Activated effector memory CD4-positive, alpha-beta T cell treated with anti-CD3 and anti-CD28 coated beads, Interleukin-2, amount 50 U/mL, for 16 hours (primary cell): ENCODE measurements at places on chromosomes 3 and 15.

DNA sequence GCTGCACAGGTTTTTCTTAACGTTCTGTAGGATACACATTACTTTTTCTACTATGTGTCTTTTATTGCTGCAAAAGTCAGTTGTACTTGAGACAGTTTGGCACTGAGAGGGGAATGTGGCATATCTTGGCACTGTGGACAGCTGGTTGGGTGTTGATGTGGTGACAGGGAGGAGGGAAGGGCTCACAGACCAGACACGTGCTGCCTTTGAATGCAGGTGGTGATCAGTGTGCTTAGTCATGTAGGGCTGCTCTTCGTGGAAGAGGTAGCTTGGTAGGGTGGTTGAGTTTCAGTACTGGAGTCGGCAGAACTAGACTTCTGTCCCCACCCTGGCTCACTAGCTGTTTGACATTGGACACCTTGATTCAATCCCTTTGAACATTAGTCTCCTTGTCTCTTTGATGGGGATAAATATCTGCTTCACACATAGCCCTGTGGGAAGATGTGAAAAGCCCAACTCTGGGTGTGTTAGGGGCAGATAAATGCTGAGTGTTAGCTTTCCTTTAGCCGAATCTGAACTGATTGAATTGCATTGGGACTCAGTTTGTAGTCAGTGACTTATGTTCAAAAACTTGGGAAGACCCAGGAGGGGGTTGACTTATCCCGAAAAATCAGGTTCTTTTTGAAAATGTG lies 108.4 kb downstream of the PTPRG start:
- DNase-seq: no peak

DNA sequence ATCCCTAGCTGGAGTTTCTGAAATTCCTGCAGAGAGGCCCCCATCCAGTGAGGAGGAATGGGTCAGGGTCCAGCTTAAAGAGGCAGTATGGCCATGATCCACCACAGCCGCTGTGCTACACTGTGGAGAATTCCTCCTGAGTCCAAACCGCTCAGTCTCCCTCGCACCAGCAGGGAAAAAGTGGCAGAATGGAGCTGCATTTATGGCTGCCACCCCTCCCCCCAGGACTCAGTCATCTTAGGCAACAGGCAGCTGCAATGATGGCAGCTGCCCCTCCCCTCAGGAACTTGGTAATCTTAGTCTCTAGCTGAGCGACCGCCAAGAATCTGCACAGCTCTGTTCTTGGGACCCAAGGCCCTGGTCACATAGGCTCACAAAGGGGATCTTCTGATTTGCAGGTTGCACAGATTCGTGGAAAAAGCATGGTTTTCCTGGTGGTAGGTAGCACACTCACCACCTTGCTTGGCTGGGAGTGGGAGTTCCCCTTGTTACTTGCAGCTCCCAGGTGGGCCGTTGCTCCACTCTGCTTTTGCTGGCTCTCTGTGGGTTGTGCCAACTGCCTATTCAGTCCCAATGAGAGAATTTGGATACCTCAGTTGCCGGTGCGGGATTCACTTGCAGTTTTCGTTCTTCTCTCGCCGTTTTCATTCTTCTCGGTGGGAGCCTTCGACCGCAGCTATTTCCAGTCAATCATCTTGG lies 204.1 kb downstream of the STXBP5L start:
- DNase-seq: no peak

- DNase-seq: no peak
These were observed 168.1 kb downstream of the XXYLT1 start for GRCh38 chr3:195102609-195103467.

DNA sequence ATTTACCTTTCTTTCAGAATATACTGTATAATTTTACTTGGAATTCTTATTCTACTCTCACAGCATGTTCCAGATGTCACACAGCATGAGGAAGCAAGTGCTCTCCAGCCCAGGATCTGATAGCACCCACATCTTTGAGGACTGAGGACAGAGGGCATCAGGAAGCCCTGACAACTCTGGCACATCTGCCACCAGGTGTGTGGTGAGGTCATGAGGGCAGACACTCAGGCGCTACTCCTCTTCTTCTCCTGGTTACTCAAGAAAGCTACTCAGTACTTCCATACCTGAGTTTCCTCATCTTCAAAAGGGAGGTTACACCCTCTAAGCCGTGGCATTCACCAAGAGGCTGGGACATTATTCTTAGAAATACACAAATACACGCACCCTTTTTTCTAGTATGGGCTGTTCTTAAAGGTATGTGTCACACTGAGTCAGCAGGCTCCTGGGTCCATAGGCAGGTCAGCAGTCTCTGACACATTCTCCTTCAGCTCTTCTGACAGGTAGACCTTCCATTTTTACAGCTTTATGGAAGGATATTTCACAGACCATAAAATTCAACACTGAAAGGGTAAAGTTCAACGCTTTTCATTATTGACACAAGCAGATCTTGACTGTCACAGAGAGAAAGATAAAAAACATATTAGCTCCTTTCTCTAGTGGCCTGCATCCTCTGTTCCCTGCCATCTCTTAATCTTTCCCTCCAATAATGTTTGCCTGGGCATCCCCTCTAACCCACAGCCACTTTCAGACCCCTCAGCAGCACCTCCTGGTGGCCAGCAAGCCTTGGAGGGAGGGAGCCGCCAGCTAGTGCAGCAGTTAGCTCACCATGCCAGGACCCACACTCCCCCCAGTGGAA lies 103.2 kb upstream of the TJP1 start:
- DNase-seq: peak; percentile 64

- DNase-seq: no peak
These were observed 139.7 kb upstream of the CPNE4 start for GRCh38 chr3:132174500-132174899.
